ENCODE measurements at places on chromosomes 2 and 18.
A peak's percentile ranks its signal among the peaks of the same experiment; 100 is the strongest.

- DNase-seq: no peak
Measured at GRCh38 chr18:54086046-54086802, 138.2 kb downstream of the MBD2 start.

GRCh38 chr2:96913117-96913397, 43.2 kb upstream of the SEMA4C start:
- no peak for DNase-seq

- DNase-seq: no peak
Measured at GRCh38 chr18:73961804-73962203, 185.8 kb downstream of the FBXO15 start.

DNA sequence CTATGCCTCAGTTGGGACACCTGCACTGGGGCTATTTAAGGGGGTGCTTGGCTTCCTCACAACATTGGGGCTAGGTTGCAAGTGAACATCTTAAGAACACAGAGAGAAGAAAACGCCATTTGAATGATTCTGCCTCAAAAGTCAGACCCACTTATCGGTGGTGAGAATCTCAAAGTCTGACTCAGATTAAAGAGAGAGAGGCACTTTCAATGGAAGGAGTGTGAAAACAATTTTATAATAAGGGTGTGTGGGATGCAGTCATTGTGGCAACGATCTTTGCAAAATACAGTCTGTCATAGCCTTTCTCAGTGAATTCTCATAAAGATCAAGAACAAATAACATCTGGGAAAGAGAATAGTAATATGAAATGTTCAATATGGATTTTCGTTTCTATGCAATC, 41.8 kb downstream of the CCDC102B start:
- DNase-seq: no peak

DNA sequence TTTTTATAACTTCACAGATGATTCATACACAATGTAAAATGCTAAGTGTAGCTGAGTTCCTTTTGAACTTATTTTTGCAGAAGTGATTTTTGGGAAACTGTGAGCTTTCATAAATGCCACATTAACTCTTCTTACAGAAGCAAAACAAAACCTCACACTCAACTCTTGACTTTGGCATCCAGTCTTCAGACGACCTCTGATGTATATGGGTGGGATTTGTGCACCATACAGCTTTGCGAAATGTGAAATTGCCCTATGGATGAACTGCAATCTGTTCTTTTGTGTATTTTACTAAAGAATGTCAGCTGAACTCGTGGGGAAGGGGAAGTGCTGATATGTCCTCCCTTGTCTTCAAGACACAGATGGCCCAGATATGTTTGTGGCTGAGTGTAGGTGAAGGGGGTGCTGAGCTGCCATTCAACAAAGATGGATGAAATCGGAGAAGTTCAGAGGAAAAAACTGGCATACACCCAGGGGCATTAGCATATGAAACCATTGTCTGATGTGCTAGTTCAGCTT, 218.3 kb downstream of the PTGR3 start:
- no peak for DNase-seq

- no peak for DNase-seq
Measured at GRCh38 chr2:236170590-236171165, 2.5 kb upstream of the GBX2 start.

DNA sequence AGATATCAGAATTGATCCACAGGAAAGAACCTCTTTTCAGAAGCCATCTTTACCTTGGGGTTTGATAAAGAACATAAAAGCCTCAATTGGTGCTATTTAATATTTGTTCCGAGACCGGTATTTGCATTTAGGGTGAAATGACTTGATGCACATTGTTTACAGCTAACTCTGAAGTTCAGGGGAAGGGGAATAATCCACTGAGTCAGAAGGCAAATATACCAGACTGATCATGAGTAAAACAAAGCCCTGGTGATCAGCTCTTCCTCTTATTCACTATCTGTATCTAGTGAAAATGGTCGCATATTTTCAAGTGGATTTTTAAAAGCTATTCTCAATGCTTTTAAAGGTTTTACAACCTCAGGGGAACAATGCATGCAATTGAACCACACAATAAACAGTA, 53.0 kb upstream of the ATP8B1 start:
- no peak for DNase-seq

- DNase-seq: no peak
Measured at GRCh38 chr2:50674876-50675275, 357.1 kb downstream of the NRXN1 start.

GRCh38 chr2:176455816-176456291, 186.6 kb downstream of the MTX2 start:
- DNase-seq: peak; percentile 72

DNA sequence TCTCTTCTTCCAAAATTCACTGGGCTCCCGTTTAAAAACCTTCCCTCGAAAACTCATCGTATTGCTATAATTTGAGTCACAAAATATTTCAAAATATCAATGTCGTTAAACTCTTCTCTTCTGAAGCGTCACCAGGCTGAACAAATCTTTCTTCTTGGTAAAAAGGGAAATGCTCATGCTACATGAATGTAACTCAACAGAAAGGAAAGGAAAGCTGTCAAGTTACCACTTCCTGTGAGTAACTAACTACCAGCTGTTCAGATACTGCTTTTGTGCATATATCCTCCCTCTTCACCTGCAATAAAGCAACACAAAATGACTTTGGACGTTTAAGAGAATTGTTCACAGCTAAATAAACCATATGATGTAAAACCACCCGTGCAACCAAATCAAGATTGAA, 95.4 kb downstream of the DOCK10 start:
- peak; percentile 13 for DNase-seq

DNA sequence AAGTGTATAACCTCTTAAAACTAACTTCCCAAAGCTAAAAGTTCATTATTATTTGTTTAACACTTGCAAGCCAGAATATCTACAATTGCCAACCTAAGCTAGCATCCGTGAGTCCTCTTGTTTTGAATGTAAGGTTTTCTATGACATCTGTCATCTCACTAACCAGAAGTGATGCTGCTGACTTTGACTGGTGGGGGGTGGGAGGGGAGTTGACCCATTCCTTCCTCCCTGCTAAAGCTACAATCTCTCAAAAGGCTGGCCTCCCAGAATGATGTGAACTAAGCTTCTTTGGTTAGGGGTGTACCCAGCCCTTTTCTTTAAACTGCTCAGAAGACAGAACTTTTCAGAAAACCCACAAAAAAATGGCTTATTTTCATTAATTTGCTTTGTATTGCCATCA, 280.6 kb downstream of the ZEB2 start:
- DNase-seq: no peak

DNA sequence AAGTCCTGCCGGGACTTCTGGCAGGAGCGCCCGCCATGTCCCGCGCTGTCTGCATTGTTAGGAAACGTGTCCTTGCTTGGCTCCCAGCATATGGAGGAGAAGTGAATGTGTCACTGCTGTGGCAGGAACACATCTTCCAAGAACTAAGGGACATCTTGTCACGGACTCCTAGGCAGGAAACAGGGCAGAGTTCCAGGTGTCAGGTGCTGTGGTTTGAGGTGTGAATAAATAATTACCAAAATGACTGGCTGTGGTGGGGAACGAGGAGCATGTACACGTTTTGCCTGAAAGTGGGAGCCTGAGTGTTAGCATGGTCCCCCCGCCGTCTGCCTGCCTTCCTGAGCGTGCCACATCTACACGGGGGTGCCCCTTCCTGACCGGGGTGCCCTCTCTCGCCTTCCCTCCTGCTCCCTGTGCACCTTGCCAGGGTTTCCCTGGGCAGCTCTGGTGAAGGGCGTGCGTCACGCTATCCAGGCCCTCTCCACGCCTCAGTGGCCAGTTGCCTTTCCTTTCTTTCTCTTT, 237.5 kb downstream of the LDLRAD4 start:
- DNase-seq: no peak

- peak; percentile 88 for DNase-seq
Measured at GRCh38 chr2:65024149-65024829, 31.9 kb upstream of the CEP68 start.

GRCh38 chr2:60424233-60424632, 129.2 kb downstream of the BCL11A start:
- DNase-seq: no peak

- no peak for DNase-seq
Measured at GRCh38 chr2:47607005-47607679, 175.8 kb upstream of the MSH6 start.

GRCh38 chr2:162113776-162114168, 38.3 kb downstream of the GCG start:
- peak; percentile 71 for DNase-seq

DNA sequence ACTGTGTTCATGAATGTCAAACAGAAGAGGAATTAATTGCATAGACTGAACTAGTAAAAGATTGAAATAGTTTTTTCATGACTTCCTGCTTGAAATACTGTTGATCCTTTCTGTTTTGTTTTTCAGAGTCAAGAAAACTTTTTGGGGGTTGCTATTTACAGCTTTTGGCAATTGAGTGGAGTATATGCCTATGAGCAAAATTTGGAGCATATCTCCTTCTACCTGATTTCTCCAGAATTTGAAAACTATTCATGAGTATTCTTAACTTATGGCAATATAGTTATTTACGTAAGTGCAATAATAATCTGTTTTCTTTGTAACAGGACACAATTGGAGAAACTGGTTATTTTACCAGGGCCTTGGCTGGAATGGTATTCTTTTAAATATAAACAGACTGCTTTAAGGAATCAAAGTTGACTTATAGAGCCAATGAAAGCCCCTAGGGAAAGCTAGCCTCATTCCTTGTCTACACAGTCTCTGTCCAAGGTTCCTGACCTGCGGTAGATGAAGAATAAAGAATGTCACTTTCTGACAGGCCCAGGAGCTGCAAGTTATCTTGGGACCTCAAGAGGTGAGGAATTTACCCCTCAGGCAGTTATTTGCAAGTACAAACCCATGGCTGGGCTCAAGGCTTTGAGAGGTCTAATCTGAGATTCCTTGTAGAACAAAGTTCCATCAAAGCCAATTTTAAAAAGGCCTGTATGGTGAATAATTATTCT, 193.5 kb upstream of the NDUFV2 start:
- DNase-seq: no peak

DNA sequence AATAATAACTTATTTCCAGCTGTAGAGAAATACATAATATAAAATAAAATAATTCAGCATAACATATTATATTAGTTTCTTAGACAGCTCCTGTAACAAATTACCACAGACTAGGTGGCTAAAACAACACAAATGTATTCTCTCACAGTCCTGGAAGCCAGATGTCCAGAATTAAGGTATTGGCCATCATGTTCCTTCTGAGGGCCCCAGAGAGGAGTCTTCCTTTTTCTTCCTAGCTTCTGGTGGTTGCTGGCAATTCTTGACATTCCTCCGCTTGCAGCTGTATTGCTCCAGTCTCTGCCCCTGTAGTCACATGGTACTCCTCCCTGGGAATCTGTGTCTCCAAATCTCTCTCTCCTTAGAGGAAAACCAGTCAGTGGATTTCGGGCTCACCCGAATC, 146.8 kb downstream of the RBM43 start:
- DNase-seq: peak; percentile 31
